IPS-NIHi11 (cell line): ENCODE measurements at places on chromosomes 16 and 17.

- peak; percentile 4 for DNase-seq
These were observed 11.7 kb downstream of the CANT1 start for GRCh38 chr17:78997881-78998280.

GRCh38 chr16:30947859-30948666, 805 bp upstream of the ORAI3 start:
- DNase-seq = peak; percentile 86

GRCh38 chr17:78128551-78129350, at the start of gene TMC6:
Gene TMC6 (minus strand): TSS chr17:78128755. CDS start chr17:78126832, 1,923 bp downstream.
- DNase-seq = peak; percentile 93

DNA sequence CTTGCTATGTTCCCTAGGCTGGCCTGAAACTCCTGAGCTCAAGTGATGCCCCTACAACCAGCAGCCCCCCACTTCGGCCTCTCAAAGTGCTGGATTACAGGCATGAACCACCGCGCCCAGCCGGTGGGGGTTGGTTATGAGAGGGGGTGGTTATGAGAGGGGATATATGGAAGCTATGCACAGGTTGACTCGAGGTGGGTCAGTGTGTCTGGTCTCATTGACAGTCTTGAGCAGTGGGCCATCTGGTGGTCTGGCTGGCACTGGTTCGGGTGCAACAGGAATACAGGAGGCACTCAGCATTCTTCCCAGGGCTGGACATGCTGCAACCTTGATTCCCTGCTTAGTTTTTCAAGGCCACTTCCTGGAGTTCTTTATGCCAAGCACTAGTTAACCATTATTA, 5.6 kb upstream of the STX1B start:
- no peak for DNase-seq

DNA sequence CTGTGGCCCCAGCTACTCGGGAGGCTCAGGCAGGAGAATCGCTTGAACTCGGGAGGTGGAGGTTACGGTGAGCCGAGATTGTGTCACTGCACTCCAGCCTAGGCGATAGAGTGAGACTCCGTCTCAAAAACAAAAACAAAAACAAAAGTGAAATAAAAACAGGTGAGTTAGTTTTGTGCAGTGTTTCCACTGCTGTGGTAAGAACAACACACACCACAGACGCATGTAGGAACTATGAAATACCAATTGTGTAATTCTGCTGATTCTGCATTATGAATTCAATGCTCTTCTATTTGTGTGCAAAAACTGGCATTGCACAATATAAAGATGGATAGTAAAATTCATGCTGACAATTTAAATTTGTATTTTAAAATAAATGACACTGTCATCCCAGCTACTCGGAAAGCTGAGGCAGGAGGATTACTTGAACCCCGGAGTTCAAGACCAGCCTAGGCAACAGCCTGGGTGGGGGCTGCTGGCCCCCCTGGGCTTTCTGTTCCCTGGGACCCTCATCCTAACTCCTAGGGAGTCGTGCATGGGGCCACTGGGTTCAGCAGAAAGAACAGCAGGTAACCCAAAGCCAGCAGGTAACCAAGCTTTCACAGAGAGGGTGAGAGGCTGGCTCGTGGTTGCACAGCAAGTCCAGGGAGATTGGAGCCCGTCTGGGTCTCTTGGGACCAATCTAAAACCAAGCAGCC, 10.6 kb upstream of the RHBDF2 start:
- DNase-seq = no peak

DNA sequence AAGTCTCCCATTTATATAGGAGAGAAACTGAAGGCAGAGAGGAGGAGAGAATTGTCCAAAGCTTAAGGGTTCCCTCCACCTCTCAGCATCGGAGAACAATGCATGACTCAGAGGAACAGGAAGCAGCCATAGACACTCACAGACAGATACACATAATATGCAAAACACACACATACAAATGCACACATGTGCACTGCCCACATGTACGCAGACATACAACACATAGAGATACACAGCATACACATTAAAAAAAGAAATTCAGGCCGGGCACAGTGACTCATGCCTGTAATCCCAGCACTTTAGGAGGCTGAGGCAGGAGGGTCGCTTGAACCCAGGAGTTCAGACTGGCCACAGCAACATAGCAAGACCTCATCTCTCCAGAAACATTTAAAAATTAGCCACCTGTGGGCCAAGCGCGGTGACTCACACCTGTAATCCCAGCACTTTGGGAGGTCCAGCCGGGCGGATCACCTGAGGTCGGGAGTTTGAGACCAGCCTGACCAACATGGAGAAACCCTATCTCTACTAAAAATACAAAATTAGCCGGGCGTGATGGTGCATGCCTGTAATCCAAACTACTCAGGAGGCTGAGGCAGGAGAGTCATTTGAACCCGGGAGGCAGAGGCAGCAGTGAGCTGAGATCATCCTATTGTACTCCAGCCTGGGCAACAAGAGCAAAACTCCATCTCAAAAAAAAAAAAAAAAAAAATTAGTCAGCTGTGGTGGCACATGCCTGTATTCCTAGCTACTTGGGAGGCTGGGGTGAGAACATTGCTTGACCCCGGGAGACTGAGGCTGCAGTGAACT, 11.3 kb downstream of the ERAL1 start:
- no peak for DNase-seq

GRCh38 chr16:56620339-56620897, 5.2 kb upstream of the MT1E start:
- DNase-seq = no peak

- DNase-seq = peak; percentile 37
These were observed at the start of gene KRT20 for GRCh38 chr17:40884708-40885512. Gene KRT20 (minus strand): TSS chr17:40885242. CDS start chr17:40885185, 57 bp downstream.

DNA sequence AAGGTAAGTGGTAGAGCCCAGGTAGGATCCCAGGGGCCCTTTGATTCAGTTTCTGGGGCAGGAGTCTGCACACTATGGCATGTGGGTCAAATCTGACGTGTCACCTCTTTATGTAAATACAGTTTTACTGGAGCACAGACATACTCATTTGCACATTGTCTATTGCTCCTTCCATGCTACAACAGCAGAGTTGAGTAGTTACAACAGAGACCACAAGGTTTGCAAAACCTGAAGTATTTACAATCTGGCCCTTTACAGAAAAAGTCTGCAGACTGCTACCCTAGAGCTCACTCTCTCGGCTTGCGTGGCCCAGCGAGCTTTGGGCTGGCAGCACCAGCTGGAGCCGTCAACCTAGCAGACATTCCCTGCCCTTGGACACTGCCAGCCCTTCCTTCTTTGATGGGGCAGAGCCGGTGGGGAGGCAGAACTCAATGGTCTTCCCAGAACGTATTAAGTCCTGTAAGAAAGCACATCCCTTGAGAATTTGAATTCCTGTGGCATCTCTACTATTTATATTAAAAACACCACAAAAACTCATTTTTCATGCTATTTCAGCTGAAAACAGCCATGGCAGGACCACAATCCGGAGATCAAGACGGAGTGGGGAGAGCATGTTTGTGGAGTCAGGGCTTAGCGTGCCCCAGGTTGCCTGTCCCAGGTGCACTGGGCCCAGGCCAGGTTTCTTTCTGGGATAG, 133.1 kb upstream of the NUDT7 start:
- no peak for DNase-seq

GRCh38 chr16:57106767-57107166, 14.4 kb downstream of the CPNE2 start:
- no peak for DNase-seq

GRCh38 chr17:39927929-39928857, 661 bp downstream of the LRRC3C start:
- peak; percentile 72 for DNase-seq

DNA sequence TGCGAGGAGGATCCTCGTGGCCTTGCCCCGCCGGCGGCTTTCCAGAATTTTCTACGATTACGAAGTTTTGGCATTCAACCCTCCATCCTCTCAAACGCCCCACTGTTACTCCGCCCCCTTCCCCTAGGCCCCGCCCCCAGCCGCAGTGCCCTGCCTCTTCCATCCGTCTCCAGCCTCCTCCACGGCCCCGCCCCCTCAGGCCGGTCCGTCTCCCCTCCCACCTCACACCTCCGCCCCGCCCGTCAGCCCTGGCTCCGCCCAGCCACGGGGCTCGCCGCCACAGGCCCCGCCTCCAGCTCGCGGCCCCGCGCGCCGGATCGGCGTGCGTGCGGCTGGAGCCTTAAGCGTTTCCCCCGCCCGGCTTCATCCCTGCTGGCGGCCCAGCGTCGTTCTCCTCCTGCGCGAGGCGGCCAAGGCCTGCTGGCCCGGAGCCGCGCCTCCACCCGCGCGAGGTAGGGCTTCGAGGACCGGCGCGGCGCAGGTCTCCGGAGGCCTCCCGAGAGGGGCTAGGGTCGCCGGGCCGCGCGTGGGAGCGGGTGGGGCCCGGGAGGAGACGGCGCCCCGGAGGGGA, at the start of the genes C17orf67 and DGKE:
TSS of gene C17orf67 (minus strand) at position 112 of the 571 bp plus-strand sequence. CDS start 18,110 bp downstream, outside the sequence.
TSS of gene DGKE (plus strand) at position 343 of the 571 bp plus-strand sequence. CDS start 645 bp downstream, outside the sequence.
- peak; percentile 97 for DNase-seq

DNA sequence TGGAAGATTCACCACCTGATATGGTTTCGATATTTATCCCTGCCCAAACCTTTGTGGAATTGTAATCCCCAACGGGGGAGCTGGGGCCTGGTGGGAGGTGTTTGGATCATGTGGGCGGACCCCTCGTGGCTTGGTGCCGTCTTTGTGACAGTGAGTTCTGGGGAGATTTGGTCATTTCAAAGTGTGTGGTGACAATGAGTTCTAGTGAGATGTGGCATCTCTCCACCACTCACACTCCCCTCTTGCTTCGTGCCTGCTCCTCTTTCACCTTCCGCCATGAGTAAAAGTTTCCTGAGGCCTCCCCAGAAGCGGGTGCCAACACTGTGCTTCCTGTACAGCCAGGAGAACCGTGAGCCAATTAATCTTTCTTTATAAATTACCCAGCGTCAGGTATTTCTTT, 9.7 kb downstream of the CCDC57 start:
- no peak for DNase-seq

- DNase-seq = no peak
These were observed 58.3 kb downstream of the SREBF1 start for GRCh38 chr17:17778308-17779014.

GRCh38 chr17:81866440-81867169, 4.5 kb downstream of the ARHGDIA start:
- no peak for DNase-seq

DNA sequence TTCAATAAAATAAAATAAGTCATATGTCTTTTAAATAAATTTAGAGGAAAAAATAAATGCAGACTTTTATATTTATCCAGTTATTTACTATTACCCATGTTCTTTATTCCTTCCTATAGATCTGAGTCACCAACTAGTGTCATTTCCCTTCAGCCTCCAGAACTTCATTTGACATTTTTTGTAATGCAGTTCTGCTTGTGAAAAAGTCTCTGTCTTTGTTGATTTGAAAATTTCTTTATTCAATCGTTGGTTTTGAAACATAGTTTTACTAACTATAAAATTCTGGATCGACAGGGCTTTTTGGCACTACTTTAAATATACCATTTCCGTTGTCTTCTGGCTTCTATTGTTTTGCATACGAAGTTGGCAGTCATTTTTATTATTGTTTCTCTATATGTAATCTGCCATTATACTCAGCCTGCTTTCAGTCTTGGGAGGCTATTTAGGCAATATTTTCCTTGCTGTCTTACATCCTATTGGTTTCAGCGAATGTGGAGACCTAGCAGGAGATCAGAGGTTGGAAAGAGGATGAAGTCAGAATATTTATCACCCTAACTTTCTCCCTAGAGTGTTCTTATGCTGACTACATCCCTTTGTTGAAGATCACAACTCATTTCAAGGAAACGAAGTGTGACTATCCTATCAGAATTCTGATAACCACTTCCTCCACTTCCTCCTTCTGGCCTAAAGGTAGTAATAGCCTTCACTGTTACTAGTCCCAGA, 42.0 kb upstream of the SLC6A2 start:
- DNase-seq = no peak

- DNase-seq = no peak
These were observed 763 bp downstream of the ZKSCAN2 start for GRCh38 chr16:25256695-25257469.

- DNase-seq = no peak
These were observed 18.8 kb downstream of the TNRC6A start for GRCh38 chr16:24748242-24748641.

DNA sequence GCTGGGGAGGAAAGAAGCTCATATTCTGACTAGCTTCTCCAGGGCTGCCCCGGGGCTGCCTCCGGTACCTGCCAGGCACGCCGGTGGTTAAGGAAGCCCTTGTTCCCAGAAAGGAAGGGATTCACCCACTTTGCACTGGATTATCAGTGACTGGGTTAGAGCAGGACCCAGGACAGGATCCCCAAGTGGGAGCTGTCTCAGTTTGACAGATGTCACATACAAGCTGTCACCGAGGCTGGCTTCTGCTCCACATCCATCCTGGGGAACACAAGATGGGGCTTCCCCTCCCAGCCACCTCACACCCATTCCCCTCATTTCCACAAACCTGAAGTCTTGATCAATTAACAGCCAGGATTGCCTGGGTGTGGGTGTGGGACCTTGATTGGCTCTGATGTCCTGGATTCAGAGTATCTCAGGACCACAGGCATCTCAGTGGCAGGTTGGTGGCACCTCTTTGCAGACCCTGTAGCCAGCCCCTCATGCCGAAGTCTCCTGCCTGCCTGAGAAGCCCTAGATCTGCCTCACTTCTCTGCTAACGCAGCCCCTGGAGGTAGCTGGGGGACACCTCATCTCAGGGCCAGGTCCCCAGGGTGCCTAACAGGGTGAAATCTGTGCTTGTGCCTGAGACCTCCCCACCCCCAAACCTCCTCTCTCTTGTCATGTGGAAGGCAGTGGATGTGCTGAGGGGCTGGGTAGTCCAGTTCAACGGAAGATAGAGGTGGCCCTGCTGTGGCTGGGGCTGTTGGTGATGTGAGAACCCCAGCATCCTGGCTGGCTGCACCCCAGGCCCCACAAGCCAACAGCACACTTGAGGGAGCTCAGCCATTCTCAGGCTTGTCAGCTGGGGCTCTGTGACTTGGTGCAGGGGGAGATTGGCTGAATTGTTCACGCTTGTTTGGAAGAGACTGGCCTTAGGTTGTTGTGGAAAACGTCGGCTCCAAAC, 1.4 kb downstream of the CACNG5 start:
- DNase-seq = no peak

- DNase-seq = no peak
These were observed 8.4 kb downstream of the FXR2 start for GRCh38 chr17:7606280-7606679.

DNA sequence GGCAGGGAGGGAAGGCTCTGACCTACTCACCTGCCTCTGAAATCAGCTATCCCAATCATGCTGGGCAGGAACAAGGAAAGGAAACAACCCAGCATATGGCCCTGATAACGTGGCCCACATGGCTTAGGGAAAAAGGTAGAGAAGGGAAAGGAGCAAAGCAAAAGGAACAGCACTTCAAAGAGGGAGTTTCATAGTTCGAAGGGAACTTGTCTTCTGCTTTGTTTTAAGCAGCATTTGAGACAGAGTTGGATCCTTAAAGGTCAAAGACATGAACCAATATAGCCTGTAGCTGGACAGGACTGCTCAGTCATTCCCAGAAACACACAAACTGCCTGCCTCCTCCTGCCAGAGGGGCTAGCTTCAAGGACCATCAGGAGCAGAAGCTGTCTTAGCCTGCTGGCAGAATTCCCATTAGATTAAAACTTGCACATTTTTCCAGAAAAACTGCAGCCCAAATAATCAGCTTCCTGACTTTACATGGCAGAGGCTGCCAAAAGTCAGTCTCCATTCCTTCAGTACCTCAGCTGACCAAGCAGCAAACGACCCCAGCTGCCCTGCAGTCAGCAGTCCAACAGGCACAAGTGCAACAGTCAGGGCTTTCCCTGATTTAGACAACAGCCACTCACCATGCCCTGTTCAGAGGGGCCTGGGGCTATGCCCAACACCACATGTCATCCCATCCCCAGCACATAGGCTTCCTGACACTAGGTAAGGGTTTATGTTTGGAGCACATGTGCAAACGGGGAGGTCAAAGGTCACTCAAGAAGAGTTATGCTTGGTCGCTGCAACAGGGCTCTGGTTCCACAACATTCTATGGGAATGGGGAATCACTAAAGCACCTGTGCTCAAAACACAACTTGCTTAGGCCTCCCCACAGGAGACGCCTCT, 32.5 kb downstream of the RANBP10 start:
- no peak for DNase-seq

- no peak for DNase-seq
These were observed 4.5 kb downstream of the AXIN2 start for GRCh38 chr17:65556910-65557348.
